ENCODE measurements at places on chromosomes 1 and 21.

- DNase-seq, result no peak
Observed at GRCh38 chr1:54064299-54064698, 10.9 kb downstream of the TCEANC2 start.

- DNase-seq, result no peak
Observed at GRCh38 chr1:183958958-183959357, 78.6 kb downstream of the COLGALT2 start.

- DNase-seq, result no peak
Observed at GRCh38 chr1:204259782-204260181, 46.0 kb upstream of the GOLT1A start.

DNA sequence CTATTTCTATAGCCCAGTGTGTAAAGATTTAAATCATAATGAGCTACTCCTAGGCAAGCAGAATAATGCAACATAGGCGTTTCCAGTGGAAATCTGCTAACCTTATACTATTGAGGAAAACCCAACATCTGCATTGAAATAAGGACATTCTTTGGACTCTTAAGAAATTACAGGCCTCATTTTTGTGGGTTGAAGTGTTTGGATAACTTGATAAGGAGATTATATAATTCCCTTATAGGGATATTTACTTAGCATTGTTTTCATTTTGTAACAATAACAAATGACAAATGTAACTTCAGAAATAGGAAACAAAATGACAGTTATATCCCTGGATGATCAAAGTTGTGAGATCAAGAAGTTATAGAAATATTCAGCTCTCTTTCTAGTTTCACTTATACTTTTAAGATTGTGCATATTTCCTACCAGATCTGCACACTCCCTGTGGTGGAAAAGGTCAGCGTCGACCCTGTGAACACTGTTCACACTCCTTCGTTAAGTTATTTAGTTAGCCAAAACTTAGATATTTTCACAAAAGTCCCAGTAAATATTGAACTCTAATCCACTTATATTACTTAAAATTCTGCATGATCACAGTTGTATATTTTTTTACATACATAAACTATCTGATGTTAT, 284.4 kb upstream of the C1orf105 start:
- no peak for DNase-seq

- no peak for DNase-seq
Observed at GRCh38 chr1:98181036-98181764, 260.4 kb upstream of the DPYD start.

DNA sequence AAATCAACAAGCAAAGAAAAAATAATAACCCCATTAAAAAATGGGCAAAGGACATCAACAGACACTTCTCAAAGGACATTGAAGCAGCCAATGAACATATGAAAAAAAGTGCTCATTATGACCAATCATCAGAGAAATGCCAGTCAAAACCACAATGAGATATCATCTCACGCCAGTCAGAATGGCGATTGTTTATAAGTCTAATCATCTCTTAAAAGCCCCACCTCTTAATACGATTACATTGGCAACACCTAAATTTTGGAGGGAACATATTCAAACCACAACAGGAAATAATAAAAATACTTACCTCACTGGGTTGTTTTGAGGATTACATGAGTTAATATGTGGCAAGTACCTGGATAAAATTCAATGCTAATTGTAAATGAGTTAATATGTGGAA, 57.1 kb upstream of the PLPPR4 start:
- no peak for DNase-seq

DNA sequence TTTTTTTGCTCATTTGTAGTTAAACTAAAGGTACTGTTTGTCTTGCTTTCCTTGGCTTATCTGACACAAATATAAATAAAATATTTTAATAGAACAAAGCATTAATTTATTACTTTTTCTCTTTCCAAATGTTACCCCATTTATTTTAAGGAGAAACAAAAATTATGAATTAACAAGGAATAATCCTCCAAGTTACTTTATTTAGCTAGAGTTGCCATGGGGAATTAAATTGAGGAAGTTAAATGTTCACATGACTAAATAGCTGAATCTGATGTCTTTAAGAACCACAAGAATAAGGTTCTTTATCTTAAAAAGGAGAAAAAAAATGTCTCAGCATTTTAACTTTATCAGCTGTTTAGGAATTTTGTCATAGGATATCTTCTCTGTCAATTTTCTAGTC, 12.3 kb downstream of the ATG4C start:
- DNase-seq, result no peak

GRCh38 chr21:44892536-44893277, 19.2 kb upstream of the PTTG1IP start:
- peak; percentile 85 for DNase-seq

- DNase-seq, result no peak
Observed at GRCh38 chr1:8941906-8942305, 3.8 kb upstream of the CA6 start.
